ENCODE measurements at places on chromosomes 12 and 14. TPM values are rescaled to one million over a fixed set of nuclear protein-coding genes. Genes with fewer than 3 reads are reported as not detected.

Gene CMA1
- not detected for total RNA-seq

Gene HNF1A
- total RNA-seq: 0.23 TPM

Gene LMNTD1
- not detected for total RNA-seq

Gene JKAMP
- 48.5 TPM for total RNA-seq

Gene RPGRIP1
- 0.12 TPM for total RNA-seq

Gene RPL10L
- total RNA-seq: not detected

Gene RASAL1
- not detected for total RNA-seq

Gene FAM222A
- total RNA-seq: 2.1 TPM

Gene DDIT3
- 55.1 TPM for total RNA-seq

Gene CIROP
- total RNA-seq: not detected

Gene MANSC4
- total RNA-seq: not detected

Gene MYBPC1
- total RNA-seq: 0.09 TPM

Gene C12orf50
- not detected for total RNA-seq

Gene LAG3
- total RNA-seq: 0.43 TPM

Gene SMIM41
- total RNA-seq: 2.0 TPM

Gene FOXG1
- total RNA-seq: not detected

Gene KRT2
- not detected for total RNA-seq

Gene MYO1H
- total RNA-seq: not detected

Gene FLRT2
- total RNA-seq: 80.2 TPM

Gene SIX1
- 8.2 TPM for total RNA-seq

Gene WNT1
- not detected for total RNA-seq

Gene FAR2
- total RNA-seq: 2.3 TPM

Gene LALBA
- total RNA-seq: not detected

Gene ESPL1
- total RNA-seq: 1.8 TPM

Gene ARHGEF40
- 32.8 TPM for total RNA-seq

Gene MSRB3
- total RNA-seq: 28.3 TPM

Gene PTGDR
- total RNA-seq: not detected

Gene NINJ2
- 0.58 TPM for total RNA-seq

Gene HEBP1
- total RNA-seq: 38.5 TPM

Gene RNASE1
- 1.3 TPM for total RNA-seq

Gene NELL2
- 0.47 TPM for total RNA-seq

Gene OLR1
- 5.1 TPM for total RNA-seq

Gene SLC7A7
- 14.2 TPM for total RNA-seq

Gene SYNDIG1L
- total RNA-seq: not detected

Gene TM7SF3
- 53.9 TPM for total RNA-seq

Gene CATSPERB
- not detected for total RNA-seq

Gene FOXA1
- not detected for total RNA-seq

Gene YLPM1
- 15.9 TPM for total RNA-seq

Gene PRIMA1
- total RNA-seq: not detected

Gene CISTR
- total RNA-seq: not detected

Gene ZDHHC22
- not detected for total RNA-seq

Gene SYCP3
- total RNA-seq: not detected
